Neural crest cell (in vitro differentiated cells): ENCODE measurements at places on chromosomes 12 and 14. TPM values are rescaled to one million over a fixed set of nuclear protein-coding genes. Genes with fewer than 3 reads are reported as not detected.

Gene OTX2
- total RNA-seq, result 0.77 and 0.84 TPM in 2 replicates

Gene PRICKLE1
- 9.3 and 9.4 TPM in 2 replicates for total RNA-seq

Gene IFNG-AS1
- not detected in 2 replicates for total RNA-seq

GRCh38 chr12:104513681-104514080 is 56.9 kb downstream of the CHST11 start:
- DNase-seq, result no peak

- DNase-seq, result no peak
Observed at GRCh38 chr12:10393291-10393690, 3.5 kb upstream of the KLRK1 start.
